ENCODE measurements at places on chromosomes 7 and 10.

GRCh38 chr7:30241767-30242166 lies 42.6 kb upstream of the ZNRF2 start:
- DNase-seq = no peak

DNA sequence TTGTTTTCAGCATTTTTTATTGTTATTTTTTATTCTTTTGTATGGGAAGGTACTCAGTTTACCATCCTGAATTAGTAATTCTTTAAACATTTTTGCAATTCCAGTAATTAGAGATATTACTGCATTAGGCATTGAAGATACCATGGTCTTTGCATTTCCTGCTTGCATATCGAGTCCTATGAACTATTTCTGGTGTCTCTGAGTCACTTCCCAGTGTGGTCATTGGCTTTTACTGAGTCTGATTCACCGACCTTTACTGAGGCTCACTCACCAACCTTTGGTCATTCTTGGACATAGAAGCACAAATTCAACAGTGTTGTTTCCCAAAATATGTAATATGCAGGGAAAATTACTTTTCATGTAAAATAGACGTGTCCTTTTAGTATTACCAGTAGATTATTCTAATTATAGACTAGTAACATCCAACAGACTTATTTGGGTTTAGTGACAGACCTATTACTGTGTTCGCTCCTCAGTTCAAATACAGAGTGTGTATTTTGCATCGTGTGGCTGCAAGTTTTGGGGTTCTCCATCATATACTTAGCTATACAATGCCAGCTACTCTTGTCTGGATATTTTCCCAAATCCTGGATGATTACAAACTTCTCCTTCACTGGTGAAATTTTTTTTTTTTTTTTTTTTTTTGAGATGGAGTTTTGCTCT lies 180.7 kb upstream of the PRSS1 start:
- no peak for DNase-seq

DNA sequence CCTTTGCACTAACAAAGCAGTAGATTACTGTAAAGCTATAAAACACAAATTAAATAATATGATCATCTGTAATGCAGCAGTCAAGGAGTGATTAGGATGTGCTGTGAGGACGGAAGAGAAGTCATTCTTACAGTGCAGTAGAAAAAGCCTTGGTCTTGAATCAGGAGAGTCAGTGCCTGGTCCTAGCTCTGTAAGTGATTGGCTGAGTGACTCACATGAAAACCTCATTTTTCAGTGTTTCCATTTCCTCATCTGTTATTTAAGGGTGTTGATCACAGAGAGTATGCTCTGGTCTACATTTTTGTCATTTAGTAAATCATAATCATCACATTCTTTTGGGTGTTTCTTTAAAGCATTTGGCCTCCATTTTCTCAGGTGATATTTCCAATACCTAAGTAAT lies 717.8 kb downstream of the LRMDA start:
- no peak for DNase-seq

DNA sequence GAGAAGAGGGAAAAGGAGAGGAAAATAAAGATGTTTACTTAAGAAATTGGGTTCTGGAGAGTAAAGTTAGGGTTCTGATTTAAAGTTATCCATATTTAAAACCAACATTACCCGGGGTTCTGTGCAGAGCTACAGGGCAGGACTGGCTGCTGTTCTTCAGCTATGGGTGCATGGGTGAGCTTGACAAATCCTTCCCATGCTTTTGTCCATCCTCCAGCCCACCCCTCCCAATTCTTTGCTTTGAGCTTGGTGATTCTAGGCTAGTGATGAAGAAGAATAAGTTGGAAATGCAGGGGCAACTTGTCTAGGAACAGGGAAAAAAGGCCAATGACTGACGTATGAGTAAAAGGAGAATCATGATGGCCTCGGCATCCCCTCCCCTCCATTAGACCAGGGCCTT lies 636.0 kb downstream of the LRMDA start:
- DNase-seq = no peak

- no peak for DNase-seq
Measured at GRCh38 chr7:120181499-120181898, 91.5 kb upstream of the KCND2 start.

DNA sequence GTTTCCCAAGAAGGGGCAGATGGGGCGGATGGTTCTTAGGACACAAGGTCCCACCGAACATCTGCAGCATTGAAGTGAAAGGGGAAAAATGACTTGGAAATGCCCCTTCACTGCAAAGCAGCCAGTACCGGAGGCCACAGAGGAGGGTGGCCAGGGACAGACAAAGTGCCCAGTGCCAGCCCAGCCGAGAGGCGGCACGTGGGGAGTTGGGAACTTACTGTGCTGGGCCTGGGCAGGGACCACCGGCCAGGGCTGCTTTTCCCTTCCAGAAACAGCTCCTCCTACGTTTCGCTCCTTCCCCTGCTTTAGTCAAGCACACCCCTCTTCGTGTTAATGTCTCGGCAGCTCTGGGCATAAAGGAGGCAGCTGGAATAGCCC lies 129.2 kb downstream of the TNS3 start:
- no peak for DNase-seq

GRCh38 chr7:116433246-116433645 lies 66.3 kb upstream of the CAV2 start:
- DNase-seq = no peak

DNA sequence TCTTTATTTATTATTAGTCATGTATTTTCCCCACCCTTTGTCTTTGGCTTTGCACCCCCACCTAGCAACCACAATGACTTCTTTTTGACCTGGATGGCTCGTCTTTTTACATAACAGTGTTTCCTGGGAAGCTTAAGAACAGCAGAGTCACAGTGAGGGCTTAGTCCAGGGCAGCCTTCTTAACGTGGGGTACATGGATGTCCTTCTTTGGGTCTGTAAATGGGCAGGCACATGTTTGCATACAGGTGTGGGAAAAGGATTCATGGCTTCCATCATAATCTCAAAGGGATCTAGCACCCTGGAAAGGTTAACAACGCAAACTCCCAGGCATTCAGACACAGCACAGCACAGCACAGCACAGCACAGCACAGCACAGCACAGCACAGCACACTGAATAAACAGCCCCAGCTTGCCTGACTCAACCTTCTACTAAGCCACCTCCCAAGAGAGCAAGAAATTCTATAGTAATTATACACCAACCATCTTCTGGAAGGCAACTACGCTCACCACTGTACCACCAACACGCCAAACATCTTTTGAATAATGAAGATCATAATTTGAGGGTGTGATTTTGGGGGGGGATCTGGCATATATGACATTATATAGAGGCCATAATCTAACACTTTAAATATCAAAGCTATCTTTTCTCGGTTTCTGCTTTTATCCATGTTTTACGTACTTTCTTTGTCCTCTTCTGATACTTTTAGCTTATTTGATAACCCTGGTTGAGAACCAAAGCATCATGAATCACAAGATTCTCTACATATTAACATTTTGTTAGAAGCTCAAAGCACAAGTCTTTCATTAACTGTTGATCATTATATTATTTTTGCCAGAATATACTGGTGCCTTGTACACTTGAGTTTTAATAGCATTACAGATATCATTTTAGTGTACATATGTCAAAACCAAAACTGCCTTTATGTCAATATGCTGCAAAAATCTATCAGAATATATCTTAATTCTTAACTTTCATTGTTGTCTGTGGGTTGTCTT lies 177.2 kb upstream of the KLF14 start:
- no peak for DNase-seq

DNA sequence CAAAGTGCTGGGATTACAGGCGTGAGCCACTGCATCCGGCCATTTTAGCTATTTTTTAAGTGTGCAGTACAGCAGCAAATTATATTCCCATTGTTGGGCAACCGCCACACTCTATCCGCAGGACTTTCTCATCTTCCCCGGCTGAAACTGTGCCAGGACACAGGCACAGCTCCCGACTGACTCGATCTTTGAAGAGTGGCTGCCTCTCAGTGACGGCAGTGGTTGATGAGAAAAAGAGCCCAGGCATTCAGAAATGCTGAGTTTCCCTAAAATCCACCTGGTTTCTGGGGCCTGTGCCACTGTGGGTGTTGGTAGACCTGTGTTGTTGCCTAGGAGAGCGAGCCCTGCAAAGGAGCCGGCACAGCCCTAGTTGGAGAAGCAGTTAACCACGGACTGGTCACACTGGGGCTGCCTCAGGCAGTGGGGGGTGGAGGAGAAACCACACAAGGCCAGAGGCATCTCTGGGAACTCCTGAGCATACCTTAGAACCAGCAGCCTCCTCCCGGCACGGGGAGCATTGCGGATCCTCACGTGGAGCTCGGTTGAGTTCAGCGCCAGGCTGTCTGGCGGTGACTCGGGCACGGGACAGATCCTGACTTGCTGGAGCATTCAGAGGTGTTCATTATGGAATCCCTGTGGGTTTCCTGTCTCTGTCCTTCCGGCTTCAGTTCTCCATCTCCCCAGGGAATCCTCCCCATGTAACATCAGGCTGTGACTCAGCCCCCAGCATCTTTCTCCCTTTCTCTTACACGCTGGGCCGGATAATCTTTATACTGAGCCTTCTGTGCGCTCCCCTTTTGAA lies 16.2 kb downstream of the PFKFB3 start:
- no peak for DNase-seq

- DNase-seq = no peak
Measured at GRCh38 chr10:92181575-92181974, 109.3 kb downstream of the CPEB3 start.

DNA sequence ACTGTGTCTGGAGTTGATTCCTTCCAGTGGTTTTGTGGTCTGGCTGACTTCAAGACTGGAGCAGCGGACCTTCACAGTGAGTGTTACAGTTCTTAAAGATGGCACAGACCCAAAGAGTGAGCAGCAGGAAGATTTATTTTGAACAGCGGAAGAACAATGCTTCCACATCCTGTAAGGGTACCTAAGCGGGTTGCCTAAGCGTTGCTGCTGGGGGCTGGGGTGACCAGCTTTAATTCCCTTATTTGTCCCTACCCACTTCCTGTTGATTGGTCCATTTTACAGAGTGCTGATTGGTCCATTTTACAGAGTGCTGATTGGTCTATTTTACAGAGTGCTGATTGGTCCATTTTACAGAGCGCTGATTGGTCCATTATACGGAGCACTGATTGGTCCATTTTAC lies 13.2 kb downstream of the AKR1B15 start:
- DNase-seq = no peak

DNA sequence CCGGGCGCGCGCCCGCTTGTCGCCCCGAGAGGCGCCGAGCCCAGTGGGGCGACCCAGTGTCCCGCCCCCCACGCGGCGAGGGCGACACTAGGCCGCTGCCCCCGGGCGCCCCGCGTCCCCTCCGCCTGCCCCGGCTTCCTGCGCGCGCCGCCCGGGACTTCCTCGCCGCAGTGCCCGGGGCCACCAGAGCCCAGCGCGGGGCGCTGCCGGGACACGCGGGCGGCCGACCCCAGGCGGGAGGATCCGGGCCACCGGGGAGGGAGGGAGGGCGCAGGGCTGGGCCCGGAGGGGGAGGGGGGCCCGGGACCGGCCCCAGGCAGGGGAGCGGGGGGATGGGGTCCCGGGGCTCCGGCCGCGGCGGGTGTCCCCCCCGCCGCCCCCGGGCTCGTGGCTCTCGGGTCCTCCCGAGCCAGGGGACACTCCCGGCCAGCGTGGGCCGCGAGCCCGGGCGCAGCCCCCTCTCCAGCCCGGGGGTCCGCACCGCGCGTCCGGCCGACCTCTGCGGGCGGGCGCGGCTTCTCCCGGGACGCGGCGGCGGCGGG lies 435 bp upstream of the PWWP2B start:
- DNase-seq = no peak

- DNase-seq = no peak
Measured at GRCh38 chr10:83952314-83952713, 187.0 kb upstream of the GHITM start.

- no peak for DNase-seq
Measured at GRCh38 chr7:99050971-99051370, 92.9 kb downstream of the SMURF1 start.

GRCh38 chr7:143499246-143499645 lies 21.6 kb downstream of the TAS2R41 start:
- DNase-seq = no peak

- DNase-seq = no peak
Measured at GRCh38 chr7:155919391-155920067, 107.3 kb upstream of the SHH start.

DNA sequence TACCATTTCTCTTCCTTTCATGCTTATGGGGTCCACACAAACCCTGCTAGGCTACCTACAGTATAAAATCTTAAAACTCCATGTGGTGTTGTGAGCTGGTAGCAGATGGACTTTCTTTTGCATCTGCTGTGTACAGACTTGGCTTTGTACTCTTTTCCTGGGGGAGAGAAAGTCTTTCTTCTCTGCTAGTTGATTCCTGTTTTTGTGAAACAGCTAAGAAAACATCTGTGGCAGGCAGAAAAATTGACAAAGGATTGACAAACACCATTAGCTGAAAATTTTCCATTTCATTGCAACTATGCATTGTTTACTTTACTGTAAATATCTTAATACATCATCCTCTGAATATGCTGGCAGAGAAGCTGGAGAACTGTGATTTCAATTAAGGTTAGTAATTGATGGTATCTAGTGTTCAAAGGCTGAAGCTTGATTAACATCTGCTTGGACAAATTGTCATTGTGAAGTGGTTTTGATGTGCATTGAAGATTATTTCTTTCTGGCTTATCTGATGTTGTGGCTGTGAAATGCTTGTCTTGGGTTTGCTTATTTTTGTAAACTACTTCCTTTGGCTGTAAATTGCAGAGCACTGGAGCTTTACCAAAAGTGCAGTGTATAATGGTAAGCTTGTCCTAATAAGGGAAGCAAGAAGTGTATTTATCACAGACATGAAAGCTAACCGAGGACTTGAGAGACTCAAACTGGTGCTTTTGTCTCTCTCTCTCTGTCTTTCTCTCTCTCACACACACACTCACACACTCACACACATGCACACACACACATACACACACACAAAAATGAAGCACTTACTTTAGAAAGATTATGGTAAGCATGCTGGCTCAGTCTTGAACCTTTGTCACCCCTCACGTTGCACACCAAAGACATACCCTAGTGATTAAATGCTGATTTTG lies at the start of gene FOXP2:
Gene FOXP2, plus strand, starts transcription at position 660 of the 908 bp plus-strand sequence. CDS start 11,697 bp downstream, outside the sequence.
- peak; percentile 31 for DNase-seq

DNA sequence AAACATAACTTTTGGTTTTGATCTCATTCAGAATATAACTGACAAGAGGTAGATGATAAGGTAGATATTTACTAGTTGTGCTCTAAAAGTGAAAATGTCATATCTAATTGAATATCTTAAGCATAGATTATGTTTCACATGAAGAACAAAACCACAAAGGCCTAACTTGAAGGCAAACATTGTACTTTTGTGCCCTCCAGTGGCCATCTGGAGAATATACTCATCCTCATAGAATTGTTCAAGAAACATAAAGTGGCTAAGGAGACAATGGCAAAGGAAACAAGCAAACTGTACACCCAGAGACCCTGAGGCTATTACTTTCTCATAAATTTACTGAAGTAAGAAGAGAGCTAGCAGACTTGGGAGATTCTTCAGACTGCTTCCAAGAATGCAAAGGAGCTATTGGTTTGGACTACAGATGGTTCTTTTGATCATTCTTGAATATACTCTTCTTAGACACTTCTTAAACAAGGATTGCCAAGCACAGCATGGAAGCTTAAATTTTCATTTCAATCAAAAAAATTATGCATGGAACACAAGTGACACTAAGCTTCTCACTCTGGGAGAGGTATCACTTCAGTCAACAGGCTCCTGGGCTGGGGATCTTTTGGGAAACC lies 98.2 kb upstream of the DKK1 start:
- DNase-seq = no peak

Data from NCI-H187 (cell line).